ENCODE measurements at places on chromosomes 12 and 14.
A peak's percentile ranks its signal among the peaks of the same experiment; 100 is the strongest.

GRCh38 chr14:104714066-104714465 is 10.0 kb upstream of the ADSS1 start:
- DNase-seq = no peak

- DNase-seq = no peak
Measured at GRCh38 chr12:92140896-92141536, 4.6 kb downstream of the BTG1 start.

GRCh38 chr14:55446127-55446736 is 5.8 kb upstream of the TBPL2 start:
- peak; percentile 55 for DNase-seq

DNA sequence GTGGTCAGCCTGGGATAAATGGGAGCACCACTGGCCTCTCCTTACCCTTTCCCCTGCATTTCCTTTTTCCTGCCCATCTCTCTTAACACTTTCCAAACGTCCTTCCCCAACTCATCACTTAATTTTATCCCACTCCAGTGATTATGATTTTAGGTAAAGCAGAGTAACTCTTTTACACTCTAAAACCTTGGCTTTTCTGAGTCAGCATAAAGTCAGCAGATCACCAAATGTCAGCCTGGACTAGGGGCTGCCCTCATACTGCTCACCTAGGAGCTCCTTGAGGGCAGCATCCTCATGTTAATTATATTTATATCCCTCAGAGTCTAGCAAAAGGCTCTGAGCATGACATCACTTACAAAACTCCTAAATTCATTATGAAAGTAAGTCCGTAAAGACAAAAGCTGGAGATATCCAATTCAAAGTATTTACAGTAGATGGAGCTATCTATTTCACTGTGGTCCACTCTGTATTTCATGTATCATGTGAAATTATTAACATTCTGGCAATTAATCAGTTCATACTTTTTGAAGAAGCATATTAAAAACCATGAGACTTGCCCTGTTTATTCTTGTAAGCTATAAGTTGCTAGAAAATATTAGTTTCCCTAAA is 17.0 kb upstream of the DICER1 start:
- DNase-seq = no peak

Data from right hindlimb (tissue), 1 donor.